ENCODE measurements at places on chromosomes 3 and 15.

DNA sequence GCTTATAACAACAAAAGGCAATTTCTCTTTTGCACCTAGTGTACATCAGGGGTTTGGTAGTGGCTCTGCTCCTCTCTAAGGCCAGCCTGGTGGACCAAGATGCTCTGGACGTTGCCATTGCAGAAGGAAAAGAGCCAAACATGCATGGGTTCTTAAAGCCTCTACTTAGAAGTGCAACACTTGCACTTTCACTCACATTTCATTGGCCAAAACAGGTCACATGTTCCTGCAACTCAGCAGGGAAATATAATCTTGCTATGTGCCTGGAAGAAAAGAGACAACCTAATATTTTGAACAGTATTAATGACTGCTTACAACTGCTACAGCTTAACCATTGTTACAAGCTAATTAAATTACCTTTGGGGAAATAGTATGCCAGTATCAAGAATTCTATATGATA, 182.9 kb downstream of the IL5RA start:
- DNase-seq = no peak

DNA sequence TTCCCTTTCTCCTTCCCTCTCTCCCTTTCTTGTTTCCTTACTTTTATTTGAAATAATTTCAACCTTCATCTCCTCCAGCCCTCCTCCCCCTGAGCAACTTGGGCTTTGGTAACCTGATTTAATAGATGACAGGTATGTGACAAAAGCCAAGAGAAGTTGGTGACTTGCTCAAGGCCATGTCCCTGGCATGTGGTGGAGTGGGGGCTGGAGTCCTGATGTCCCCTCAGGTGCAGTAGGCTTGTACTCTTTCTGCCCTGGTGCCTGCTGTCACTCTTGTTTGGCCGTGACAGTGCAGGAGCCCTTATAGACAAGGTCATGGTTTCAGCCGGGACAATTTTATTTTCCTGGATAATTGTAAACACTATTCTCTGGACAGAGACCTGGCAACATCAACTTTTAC, 152.7 kb downstream of the SV2B start:
- no peak for DNase-seq

DNA sequence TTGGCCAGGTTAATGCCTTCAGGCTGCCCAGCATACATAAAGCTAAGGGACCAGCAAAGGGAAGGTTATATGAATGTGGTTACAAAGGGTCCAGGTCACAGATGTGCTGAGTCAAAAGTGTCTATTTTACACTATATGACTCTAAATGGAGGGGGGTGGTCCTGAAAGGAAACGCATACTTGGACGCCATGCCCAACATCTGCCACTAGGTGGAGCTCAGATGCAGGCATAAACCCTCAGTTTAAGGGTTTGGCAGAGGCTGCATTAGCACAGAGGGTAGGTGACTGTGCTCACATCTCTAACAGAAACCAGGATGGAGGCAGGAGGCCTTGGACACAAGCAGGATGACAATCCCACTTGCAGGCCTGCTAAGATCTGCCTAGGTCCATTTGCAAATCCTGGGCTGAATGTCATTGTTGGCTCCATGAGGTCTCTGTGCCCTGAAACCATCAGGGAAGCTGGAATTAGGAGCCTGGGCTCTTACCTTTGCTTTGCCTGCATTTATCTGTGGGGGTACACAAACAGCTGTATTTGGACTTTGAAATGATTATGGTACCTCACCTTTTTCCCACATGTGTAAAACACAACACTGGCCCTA, 55.8 kb downstream of the ZNF621 start:
- peak; percentile 30 for DNase-seq

DNA sequence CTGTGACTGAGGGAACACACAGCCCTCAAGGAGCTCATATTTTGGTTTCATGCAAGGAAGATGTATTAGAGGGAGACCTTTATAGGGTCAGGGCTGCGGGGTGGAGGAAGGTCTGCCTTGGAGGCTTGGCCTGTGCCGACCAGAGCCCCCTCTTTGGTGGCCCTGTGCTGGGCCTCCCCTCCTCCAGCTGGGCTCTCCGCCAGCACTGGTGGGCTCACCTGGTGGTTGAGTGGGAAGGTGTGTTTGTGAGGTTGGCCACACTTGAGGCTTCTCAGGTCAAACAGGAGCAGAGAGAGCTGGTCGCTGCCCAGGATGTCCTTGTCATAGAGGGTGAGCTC, 2.6 kb downstream of the PLA2G4F start:
- no peak for DNase-seq

GRCh38 chr3:197021231-197021630, 8.4 kb downstream of the MELTF start:
- DNase-seq = no peak

- no peak for DNase-seq
These were observed 7.2 kb downstream of the FSD2 start for GRCh38 chr15:82798531-82799166.

DNA sequence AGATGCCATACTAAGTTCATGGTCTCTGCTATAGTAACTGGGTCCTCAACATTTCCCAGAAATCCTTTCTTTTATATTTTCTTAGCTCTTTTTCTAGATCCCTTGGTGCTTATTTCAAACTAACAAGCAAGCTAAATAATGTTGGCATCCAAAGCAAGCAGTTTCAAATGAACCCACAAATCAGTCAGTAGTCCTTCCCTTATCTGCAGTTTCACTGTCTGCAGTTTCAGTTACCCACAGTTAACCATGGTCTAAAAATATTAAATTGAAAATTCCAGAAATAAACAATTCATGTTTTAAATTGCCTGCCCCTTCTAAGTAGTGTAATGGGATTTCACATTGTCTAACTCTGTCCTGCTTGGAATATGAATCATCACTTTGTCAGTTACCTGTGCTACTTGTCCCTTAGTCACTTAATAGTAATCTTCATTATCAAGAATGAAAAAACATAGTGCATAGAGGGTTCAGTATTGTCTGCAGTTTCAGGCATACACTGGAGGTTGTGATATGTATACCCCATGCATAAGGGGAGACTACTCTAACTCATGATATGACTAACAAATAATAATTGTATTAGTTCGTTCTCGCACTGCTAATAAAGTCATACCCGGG, 633.7 kb downstream of the MECOM start:
- DNase-seq = no peak

DNA sequence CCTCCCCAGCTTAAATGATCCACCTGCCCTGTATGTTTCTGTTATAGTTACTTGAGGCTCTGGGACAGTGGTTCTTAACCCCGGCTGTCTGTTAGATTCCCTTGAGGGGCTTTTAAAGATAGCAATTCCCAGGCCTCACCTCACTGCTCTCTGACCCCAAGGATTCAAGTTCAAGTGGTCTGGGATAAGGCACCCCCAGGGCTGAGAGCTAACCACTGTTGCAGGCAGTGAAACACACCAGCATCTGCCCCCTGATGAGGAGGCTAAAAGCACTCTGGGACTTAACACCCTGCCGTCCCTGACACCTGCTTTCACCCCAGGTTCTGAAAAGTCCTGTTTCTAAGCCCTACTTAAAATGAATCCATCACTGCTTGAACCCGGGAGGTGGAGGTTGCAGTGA, 103.7 kb downstream of the LRRK1 start:
- no peak for DNase-seq

DNA sequence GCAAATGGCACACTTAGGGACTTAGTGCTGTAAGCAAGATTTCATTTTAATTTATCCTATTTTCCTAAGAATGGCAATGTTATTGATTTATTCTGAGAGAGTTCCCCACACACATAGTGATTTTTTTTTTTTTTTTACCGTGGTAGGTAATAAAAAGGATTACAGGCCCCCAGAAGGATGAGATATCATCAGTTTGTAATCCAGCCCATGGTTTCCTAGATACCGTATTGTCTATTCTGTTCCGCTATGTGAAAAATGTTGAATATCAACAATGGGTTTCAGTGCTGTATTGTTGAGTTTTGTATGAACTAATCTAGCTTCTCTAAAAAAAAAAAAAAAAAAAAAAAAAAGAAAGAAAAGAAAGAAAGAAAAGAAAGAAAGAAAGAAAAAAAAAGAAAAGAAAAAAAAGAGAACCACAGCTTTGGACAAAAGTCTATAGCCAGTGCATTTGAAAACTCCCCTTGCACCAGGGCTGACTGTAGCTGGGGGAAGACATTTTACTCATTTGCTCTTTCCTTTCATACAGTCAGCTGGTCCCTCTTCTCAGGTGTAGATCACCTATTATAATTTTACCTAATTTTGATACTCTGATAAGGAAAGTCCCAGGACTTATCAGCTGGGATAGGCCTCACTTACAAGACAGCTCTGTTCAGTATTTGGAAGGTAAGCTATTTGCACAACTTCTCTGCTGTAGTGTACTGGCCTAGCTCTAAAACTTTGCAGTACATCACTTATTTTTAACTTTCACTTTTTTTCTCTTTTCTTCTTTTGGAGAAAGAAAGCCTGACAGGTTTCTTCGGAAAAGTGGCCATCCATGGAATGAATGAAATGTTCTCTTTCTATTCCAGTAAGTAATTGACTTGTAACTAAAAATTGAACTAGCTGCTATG, 101.4 kb upstream of the SOX2 start:
- DNase-seq = no peak

DNA sequence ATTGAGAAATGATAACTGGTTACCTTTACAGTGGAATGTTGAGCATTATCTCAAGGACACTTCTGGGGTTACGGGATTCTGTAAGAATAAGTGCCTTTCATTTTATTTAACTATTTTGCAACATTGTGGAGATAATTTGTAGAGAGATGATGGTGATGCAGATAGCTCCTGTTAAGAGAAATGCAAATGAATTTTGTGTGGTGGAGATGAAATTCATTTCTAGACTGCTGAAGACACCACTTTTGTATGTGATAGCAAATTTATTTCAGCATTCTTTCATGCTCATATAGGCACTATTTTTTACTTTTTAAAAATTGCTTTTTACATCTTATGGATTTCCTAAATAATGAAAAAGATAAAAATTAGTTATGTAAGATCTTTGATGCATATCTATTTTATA, 463.3 kb upstream of the CBLB start:
- DNase-seq = no peak

DNA sequence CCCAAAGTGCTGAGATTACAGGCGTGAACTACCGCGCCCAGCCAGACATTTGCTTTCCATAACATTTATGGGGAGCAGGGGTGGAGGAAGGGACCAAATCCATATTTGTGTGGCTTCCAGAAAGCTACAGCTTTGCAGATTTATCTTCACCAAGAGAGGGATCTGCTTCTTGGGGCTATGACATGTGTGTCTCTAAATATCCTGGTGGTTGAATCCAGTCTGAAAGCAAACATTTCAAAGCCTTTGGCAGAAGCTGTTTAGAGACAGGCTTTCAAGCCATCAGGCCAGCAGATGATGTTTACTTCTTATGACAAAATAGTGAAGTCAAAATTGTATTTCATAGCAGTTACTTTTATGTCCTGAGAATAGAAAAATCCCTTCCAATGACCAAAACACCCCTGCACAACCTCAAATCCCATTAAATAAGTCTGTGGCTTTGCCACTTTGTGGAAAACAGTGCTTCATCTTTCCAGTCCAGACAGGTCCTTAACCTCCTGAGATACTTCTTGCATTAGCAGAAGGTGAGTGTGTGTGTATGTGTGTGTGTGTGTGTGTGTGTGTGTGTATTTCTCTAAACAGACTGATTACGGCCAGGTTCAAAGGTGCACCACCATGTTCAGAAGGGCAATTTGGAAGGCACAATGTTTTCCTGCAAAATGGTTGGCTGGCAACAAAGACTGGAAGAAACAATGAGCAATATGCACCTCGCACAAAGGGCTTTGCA, 191.4 kb upstream of the LRIG1 start:
- no peak for DNase-seq

- no peak for DNase-seq
These were observed 59.7 kb downstream of the GRIP2 start for GRCh38 chr3:14480207-14481017.

DNA sequence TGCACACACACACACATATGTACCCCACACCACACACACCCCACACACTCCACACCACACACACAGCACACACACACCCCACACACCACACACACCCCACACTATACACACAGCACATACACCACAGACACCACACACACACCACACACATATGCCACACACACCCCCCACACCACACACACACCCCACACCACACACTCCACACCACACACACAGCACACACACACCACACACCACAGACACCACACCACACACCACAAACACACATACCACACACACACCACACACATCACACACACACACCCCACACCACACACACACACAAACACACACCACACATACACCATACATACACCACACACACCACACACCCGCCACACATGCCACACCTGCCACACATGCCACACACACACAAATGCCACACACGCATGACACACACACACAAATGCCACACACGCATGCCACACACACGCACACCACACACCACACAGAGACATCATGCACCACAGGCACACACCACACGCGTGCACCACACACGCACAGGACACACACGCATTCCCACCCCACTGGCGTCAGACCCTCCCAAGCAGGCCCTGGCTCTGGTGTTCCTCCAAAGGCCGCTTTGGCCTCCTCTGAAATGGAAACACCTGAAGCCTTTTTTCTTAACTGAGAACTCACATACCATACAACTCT, 15.7 kb downstream of the CHST13 start:
- no peak for DNase-seq

DNA sequence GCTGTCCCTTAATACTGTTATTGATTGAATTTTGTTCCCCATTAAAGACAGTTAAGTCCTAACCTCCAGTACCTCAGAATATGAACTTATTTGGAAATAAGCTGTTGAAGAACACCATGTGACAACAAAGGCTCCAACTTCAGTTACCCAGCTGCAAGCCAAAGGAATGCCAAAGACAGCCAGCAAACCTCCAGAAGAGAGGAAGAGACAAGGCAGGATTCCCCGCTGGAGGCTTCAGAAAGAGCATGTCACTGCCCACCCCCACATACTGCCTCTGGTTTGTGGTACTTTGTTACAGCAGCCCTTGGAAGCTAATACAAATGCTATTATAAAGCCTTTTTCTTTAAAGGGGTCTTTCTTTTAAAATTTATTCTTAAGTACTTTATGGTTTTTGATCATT, 18.4 kb upstream of the NEK10 start:
- no peak for DNase-seq

GRCh38 chr3:46359733-46360493, 6.0 kb downstream of the CCR2 start:
- DNase-seq = no peak

- DNase-seq = no peak
These were observed 86.0 kb downstream of the DTWD1 start for GRCh38 chr15:49706805-49707204.

DNA sequence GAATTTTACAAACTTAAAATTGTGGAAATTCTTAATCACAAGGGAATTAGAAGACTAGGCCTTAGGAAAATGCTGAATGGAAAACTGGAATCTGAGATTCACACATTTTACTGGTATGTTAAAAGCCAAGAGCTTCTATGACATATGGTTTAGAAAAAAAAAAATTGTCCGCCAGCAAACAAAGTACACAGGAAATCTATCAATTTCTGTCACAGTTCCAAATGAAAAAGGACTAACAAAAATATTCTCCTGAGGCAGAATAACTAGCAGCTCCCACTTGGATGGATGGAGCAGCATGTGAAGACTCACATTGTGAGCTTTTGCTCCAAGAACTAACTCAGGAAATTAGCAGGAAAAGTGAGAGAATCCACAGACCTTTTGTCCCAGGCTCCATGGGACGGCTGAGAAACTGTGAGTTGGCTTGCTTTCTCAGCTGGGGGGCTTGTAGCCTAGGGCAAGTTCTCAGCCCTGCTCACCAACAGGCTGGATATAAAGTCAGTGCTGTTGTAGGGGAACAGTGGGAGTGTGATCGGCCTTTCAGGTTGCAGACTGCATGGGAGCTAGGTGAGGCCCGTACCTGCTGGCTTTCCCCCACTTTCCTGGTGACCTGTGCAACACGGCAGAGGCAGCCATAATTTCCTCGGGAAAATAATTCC, 731.1 kb upstream of the SGO1 start:
- no peak for DNase-seq

All from activated CD4-positive, CD25-positive, alpha-beta regulatory T cell treated with anti-CD3 and anti-CD28 coated beads, Interleukin-2, amount 50 U/mL, for 16 hours (primary cell).